ENCODE measurements at places on chromosomes 6 and 20.
A peak's percentile ranks its signal among the peaks of the same experiment; 100 is the strongest.

DNA sequence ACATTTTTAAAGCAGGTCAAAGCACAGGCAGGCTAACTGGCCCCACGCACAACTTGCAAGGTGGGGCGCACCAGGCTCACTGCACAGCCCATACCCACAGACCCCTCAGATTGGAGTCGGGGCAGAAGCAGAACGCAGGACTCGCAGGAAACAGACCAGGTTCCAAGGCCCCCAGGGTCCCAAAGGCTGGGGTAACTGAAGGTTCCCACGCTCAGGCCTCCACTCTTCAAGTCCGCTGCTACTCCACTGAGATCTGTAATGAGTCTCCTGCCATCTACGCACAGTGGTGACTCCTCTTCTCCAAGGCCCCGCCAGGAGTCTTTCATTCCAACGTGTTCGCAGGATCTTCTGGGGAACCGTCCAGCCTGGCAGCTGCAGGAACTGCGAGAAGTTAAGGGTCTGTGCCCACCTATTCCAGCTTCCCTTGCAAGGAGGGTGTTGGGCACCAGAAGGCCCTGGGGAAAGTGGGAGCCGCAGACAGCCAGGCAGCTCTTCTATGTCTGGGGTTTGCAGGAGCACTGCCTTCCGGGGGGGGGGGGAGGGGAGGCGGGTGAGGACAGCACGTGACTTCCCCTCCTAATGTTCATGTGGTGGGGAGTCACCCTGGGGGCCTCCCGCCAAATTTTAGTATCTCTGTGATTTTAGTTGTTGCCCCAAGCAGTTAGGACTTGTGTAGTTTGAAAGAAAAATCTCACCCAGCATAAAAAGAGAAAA is 2.0 kb upstream of the TAF4 start:
- no peak for DNase-seq

- peak; percentile 65 for DNase-seq
These were observed 15.6 kb downstream of the GABRR2 start for GRCh38 chr6:89299466-89299850.

GRCh38 chr20:40008177-40008576 is 680.9 kb downstream of the MAFB start:
- DNase-seq: no peak

DNA sequence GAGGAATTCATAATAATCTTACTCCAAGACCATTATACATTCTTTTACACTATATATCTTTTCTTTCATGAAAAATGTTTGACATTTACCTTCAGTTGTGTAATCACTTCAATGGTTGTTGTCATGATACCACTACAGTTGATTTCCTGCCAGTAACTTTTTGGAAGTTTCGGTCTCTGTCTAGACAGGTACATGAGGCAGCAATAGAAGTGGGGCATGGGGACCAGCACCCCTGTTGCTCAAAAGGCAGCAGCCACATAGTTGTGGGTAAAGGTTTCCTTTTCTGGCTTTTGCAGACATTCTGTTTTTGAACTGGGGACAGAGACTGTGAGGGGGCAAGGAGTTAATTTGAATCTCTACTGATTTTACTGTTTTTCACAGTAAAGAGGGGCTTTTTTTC is 14.1 kb downstream of the SAMD5 start:
- DNase-seq: no peak

GRCh38 chr6:34095136-34095505 is 50.8 kb downstream of the GRM4 start:
- peak; percentile 60 for DNase-seq

DNA sequence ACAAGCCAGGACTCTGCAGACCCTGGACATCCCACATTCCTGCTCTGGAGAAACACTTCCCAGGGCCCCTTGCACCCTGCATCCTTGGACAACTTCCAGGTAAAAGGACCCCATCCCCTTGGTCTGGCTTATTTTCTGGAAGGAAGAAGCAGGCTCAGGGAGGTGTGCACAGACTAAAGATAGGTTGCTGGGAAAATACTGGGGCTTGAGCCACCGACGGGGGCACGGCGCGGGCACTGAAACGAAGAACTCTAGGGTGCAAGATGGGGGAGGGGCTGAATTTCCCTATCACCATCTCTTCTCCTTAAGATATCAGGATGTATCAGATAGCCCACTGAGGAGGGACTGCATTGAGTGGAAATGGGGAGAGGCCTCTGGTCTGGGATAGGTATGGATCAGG is 805 bp downstream of the FRS3 start:
- no peak for DNase-seq

- DNase-seq: peak; percentile 2
These were observed 1.3 kb downstream of the PLCG1 start for GRCh38 chr20:41138475-41139226.

DNA sequence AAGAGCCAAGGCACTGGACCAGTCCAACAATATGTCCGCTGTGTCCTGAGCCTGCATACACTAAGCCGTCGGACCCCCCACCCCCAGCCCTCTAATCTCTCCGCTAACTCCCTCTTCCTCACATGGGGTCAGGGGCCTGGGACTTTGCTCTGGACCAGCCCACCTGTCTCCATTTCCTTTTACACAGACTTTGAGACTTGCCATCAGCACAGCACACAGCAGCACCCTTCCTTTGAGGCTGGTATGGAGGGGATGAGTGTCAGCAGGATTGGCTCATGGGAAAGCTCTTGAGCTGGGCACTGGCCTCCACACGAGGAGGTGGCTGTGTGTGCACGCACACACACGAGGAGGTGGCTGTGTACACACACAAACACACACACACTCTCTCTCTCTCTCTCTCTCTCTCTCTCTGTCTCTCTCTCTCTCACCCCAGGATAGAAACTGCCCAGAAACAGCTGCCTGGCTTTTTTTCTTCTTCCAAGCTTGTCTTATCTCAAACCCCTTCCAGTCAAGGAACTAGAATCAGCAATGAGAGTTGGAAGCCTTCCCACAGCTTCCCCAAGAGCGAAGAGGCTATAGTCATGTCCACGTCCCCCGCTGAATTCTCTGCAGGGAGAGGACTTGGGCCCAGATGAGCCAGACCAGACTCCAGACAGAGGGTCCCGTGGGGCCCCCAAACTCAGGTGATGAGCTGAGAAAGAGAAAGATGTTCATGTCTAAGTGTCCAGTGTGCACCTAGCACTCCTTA is 18.6 kb downstream of the SLC9A8 start:
- DNase-seq: no peak

- DNase-seq: no peak
These were observed 21.5 kb upstream of the TAF4 start for GRCh38 chr20:62087227-62087626.

- DNase-seq: no peak
These were observed 42.9 kb upstream of the ZFP64 start for GRCh38 chr20:52234302-52235045.

DNA sequence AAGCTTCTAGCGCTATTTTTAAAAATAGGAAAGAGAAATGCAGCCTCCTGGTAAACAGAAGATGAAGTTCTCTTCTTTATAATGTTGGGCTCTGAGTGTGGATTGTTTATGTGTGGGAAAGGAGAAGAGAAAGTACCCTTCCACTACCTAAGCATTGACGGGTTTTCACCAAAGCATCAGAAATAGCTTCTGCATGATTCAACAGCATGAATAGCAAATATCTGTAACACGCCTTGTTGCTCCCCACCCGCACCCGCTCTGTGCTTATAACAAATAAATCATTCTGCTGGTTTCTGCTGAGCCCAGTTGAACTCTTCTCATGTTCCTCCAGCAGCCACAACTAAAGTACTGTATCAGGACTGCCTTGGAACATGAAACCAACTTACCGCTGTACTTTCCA is 20.7 kb downstream of the TXLNB start:
- DNase-seq: no peak

GRCh38 chr20:36998652-36999051 is 47.1 kb upstream of the SAMHD1 start:
- no peak for DNase-seq

DNA sequence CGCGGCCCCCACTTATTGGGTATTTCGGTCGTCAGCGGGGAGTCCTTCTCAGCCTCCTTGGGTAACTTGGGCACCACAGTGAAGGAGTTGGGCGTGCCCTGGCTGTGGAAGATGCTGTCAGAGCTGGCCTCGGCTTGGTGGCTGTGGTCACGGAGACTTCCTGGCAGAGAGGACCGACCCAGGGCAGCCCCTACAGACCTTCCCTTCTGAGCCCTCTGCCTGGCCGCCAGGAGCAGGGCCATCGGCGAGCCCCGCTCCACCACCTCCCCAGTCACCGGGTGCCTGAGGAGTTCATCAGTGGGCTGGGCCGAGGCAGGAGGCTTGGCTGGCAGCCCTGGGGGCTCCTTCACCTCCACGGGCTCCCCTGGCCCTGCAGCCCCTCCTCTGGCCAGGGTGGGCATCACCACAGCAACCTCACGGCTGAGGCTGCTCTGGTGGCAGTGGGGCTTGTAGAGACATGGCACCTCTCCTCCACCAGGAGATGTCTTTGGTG is 37.2 kb downstream of the C6orf132 start:
- no peak for DNase-seq

DNA sequence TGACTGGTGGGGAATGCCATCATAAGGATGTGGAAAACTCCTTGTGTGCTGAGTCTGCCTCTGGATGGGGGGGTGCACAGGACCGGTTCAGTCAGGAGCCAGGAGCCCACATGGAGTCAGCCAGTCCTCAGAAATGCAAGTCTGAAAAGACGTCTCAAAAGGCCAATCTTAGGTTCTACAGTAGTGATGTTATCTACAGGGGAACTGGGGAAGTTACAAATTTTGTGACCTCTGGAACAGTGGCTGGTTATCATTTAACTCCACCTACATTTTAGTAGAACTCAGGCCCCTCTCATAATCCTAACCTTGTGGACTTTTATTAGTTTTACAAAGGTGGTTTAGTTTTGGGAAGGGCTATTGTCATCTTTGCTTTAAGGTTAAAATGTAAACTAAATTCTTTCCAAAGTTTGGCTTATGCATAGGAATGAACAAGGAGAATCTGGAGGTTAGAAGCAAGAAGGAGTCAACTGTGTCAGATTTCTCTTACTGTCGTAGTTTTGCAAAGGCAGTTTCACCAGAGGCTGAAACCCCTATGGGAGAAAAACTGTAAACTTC is 13.7 kb upstream of the TBC1D22B start:
- no peak for DNase-seq

- DNase-seq: no peak
These were observed 49.9 kb downstream of the PXDC1 start for GRCh38 chr6:3701631-3702030.

- no peak for DNase-seq
These were observed 71.2 kb downstream of the PDE7B start for GRCh38 chr6:135922746-135923145.

DNA sequence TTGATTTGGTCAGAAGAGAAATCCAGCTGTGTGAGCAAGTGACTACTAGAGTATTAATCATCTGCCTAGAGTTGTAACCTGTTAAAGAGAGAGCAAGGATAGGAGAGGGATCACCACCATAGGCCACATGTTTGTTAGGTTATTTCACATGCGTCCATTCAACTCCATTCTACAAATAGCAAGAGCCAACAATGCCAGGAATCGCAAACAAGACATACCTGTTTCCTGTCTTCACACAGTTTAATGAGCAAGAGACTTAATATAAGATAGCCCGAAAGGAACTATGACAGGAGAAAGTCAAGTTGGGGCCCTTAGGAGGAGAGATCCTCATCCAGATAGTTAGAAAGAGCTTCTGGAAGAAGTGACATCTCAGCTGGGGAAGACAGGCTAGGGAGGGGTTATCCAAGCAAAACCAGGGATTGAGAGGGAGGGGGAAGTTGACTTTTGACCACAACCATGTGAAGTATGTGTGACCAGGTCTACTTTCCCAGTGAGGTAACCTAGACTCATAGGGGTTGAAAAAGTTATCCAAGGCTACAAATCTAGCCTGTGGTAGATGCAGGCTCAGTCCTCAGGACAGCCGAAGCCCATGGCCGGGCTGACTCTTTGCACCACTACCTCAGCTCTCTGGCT is 147.4 kb downstream of the ALDH8A1 start:
- no peak for DNase-seq

DNA sequence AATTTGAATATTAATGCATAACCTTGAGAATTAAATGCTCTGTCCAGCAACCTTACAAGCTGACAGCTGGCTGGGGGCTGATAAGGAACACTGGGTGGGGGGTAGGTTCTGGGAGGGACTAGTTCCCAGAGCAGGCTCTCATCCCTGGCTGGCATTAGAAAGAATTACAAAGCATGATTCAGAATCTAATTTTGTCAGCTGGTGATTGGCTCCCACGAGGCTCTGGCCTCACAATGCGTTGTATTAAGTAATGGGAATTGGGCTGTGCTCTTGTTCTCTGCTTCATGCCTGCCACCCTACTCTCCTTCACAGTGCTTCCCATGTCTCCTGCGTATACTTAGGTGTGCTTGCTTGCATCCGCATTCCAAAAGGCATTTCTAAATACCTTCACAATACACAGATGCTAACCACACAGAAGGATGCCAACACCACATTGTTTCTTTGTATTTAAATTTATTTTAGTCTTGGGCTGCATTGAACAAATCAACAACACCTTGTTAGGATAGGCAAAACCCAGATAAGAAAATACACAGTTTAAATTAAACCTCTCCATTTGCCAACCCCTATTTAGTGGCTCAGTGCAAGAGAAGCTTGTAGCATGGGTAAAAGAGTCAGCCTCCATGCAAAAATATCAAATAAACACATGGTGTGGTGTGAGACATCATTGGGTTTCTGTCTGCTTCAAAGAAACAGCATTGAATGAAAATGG is 434.5 kb upstream of the JAG1 start:
- DNase-seq: no peak

DNA sequence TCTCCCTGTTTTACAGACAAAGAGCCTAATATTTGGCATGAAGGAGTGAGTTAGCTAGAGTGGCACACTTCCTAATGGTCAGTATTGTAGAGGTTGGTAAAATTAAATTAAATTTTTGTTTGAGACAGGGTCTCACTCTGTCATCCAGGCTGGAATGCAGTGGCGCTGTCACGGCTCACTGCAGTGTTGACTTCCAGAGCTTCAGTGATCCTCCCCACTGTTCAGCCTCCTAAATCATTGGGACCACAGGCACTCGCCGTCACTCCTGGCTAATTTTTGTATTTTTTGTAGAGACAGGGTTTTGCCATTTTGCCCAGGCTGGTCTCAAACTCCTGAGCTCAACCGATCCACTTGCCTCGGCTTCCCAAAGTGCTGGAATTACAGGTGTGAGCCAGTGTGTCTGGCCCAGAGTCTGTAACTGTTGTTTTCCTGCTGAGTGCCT is 70.9 kb downstream of the SCAND1 start:
- no peak for DNase-seq

GRCh38 chr6:125537090-125537489 is 212.3 kb upstream of the HEY2 start:
- no peak for DNase-seq

DNA sequence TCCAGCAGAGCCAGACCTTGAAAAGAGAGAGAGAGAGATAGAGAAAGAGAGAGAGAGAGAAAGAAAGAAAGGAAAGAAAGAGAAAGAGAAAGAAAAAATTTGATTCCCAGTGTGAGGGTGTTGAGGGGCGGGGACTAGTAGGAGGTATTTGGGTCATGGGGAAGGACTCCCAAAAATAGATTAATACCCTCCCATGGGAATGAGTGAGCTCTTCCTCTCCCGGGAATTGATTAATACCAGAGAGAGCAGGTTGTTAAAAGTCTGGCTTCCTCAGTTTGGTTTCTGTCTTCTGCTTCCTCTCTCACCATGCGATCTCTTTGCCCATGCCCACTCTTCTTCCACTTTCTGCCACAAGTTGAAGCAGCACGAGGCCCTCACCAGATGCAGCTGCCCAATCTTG is 28.8 kb upstream of the CFAP206 start:
- no peak for DNase-seq

- peak; percentile 34 for DNase-seq
These were observed 184.1 kb downstream of the TMEM242 start for GRCh38 chr6:157139054-157139708.

All from NCI-H69 (cell line).